ENCODE measurements at places on chromosomes 16 and 17.

GRCh38 chr16:23107117-23107516 lies 42.1 kb downstream of the USP31 start:
- no peak for DNase-seq

GRCh38 chr17:80393241-80393890 lies 21.6 kb upstream of the ENDOV start:
- DNase-seq: no peak

GRCh38 chr17:40341808-40342503 lies 22.6 kb downstream of the GJD3 start:
- peak; percentile 84 for DNase-seq

GRCh38 chr17:57210224-57210553 lies 46.1 kb upstream of the MSI2 start:
- DNase-seq: no peak

GRCh38 chr17:13568582-13569397 lies 32.9 kb downstream of the HS3ST3A1 start:
- no peak for DNase-seq

- DNase-seq: no peak
Observed at GRCh38 chr17:79053251-79053925, 21.2 kb upstream of the ENGASE start.

GRCh38 chr17:53630115-53630514 lies 192.6 kb upstream of the KIF2B start:
- DNase-seq: no peak

GRCh38 chr16:3059041-3059722 lies 6.3 kb upstream of the IL32 start:
- DNase-seq: peak; percentile 91

DNA sequence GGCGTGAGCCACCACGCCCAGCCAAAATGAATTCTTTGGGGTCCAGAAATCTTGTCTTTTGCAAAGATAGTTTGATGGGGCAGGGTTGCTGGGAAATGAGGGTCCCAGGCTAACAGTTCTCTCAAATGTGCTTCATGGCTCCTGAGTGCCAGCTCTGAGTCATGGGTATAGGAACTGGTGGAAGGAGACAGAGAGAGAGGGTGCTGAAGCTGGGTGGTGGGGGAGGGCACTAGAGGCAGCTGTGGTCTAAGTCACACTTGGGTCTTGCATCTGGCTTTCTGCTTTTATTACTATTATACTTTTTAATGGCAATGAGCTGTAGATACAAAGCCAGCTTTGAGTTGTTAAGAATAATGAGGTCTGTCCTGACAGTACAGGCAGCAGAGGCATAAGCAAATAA lies 54.6 kb downstream of the PRKCA start:
- no peak for DNase-seq

GRCh38 chr16:19484096-19484495 lies 37.8 kb downstream of the GDE1 start:
- no peak for DNase-seq

DNA sequence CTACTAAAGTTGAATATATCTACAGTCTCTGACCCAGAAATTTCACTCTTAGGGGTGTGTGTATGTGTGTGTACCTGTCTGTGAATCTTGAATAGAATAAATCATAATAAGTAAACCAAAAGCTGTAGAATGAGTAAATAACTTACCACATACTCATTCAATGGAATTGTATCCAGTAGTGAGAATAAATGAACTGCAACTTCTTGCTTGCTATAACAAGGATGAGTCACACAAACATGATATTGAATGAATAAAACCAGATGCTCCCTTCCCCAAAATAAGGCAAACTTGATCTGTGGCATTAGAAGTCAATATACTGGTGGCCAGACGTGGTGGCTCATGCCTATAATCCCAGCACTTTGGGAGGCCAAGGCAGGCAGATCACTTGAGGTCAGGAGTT lies 259.8 kb upstream of the MON1B start:
- no peak for DNase-seq

- no peak for DNase-seq
Observed at GRCh38 chr16:23694265-23694643, 15.6 kb downstream of the PLK1 start.

GRCh38 chr17:9098242-9098825 lies 77.0 kb downstream of the NTN1 start:
- no peak for DNase-seq

DNA sequence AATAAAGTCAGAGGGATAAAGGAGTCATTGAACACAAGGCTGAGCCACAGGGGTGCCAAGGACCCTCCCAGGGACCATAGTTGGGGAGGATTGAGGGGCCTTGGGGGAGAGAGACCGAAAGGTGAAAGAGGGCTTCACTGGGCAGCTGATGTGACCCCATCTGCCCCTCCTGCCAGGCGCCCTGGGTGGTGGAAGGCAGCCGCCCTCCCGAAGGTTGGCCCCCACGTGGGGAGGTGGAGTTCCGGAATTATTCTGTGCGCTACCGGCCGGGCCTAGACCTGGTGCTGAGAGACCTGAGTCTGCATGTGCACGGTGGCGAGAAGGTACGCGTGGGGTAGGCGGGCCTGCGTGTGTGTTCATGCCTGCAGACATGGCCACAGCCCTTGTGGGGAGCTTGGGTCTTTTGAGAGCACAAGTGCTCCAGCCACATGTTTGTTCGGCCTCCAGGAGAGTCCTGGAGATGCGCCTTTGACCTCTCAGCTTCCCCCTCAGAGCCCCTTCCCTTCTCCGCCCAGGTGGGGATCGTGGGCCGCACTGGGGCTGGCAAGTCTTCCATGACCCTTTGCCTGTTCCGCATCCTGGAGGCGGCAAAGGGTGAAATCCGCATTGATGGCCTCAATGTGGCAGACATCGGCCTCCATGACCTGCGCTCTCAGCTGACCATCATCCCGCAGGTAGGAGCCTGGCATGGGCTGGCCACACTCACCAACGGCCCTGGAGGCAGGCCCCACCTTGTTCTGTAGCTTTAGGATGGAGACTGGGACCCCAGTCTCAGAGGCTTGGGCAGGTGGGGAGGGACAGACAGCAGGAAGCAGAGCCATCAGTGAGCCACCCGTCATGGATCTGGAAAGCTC lies 24.1 kb downstream of the ANKRD40 start:
- no peak for DNase-seq
